T-helper 2 cell treated with Interferon-gamma antibody and Interleukin-4, amounts not matched to agents 100 ng/mL and 5 ng/mL, for 36 hours (primary cell): ENCODE measurements at places on chromosomes 5 and 9. TPM values are rescaled to one million over a fixed set of nuclear protein-coding genes. Genes with fewer than 3 reads are reported as not detected.

Gene RANBP17
- total RNA-seq, result not detected in 2 replicates

Gene BHMT
- total RNA-seq, result not detected in 2 replicates

Gene ROPN1L
- total RNA-seq, result 3.7 and 4.7 TPM in 2 replicates

Gene VLDLR
- 4.0 and 4.5 TPM in 2 replicates for total RNA-seq

Gene ARL14EPL
- total RNA-seq, result not detected in 2 replicates

Gene NRG2
- total RNA-seq, result not detected in 2 replicates

Gene SOX30
- 0.11 and 0.16 TPM in 2 replicates for total RNA-seq

Gene CAMK2A
- total RNA-seq, result not detected in 2 replicates

Gene NMUR2
- not detected in 2 replicates for total RNA-seq

Gene LCN1
- not detected in 2 replicates for total RNA-seq

Gene UBE2QL1
- total RNA-seq, result not detected in 2 replicates

Gene RABGAP1
- total RNA-seq, result 28.2 and 32.7 TPM in 2 replicates

Gene ADGRV1
- 0.02 and 0.59 TPM in 2 replicates for total RNA-seq

Gene OGN
- total RNA-seq, result not detected in 2 replicates

Gene SLC36A2
- total RNA-seq, result not detected in 2 replicates

Gene TLR4
- total RNA-seq, result 0.11 and 0.14 TPM in 2 replicates

Gene FCHO2
- 0.64 and 0.75 TPM in 2 replicates for total RNA-seq

Gene STKLD1
- total RNA-seq, result 0.59 and 1.1 TPM in 2 replicates

Gene ZDHHC21
- total RNA-seq, result 8.6 and 10.3 TPM in 2 replicates

Gene SCGB3A2
- not detected in 2 replicates for total RNA-seq

Gene ENTPD2
- not detected in 2 replicates for total RNA-seq

Gene ATG12
- total RNA-seq, result 41.4 and 41.8 TPM in 2 replicates

Gene FAM153A
- total RNA-seq, result 14.2 and 16.0 TPM in 2 replicates

Gene TMEM252
- not detected in 2 replicates for total RNA-seq

Gene FAM200C
- total RNA-seq, result 1.0 TPM in 2 replicates

Gene MOB3B
- 0.34 and 0.39 TPM in 2 replicates for total RNA-seq

Gene LPCAT1
- total RNA-seq, result 73.9 and 74.9 TPM in 2 replicates

Gene WDR5
- 46.0 and 47.9 TPM in 2 replicates for total RNA-seq

Gene CD74
- 624 and 634 TPM in 2 replicates for total RNA-seq

Gene LRRC19
- not detected in 2 replicates for total RNA-seq

Gene BRD9
- total RNA-seq, result 66.4 and 72.1 TPM in 2 replicates

Gene NDUFA8
- total RNA-seq, result 39.1 and 40.5 TPM in 2 replicates

Gene DMRT2
- total RNA-seq, result 0.52 and 0.61 TPM in 2 replicates

Gene FLT4
- total RNA-seq, result 0.95 and 1.4 TPM in 2 replicates

Gene LRRTM2
- 0.02 and 0.09 TPM in 2 replicates for total RNA-seq

Gene CDKN2AIPNL
- 22.3 and 25.8 TPM in 2 replicates for total RNA-seq

Gene EMB
- total RNA-seq, result 131 and 138 TPM in 2 replicates

Gene FCN2
- not detected in 2 replicates for total RNA-seq

Gene IFNE
- not detected in 2 replicates for total RNA-seq

Gene ORM2
- total RNA-seq, result not detected in 2 replicates

Gene ISL1
- total RNA-seq, result not detected in 2 replicates

Gene SV2C
- total RNA-seq, result 0.02 TPM in 2 replicates

Gene ADAMTSL2
- total RNA-seq, result not detected in 2 replicates

Gene GFI1B
- not detected in 2 replicates for total RNA-seq

Gene C1QTNF2
- total RNA-seq, result not detected in 2 replicates

Gene MCTP1
- not detected in 2 replicates for total RNA-seq

Gene LHX6
- total RNA-seq, result not detected in 2 replicates
